ENCODE measurements at places on chromosomes 5 and 9.

DNA sequence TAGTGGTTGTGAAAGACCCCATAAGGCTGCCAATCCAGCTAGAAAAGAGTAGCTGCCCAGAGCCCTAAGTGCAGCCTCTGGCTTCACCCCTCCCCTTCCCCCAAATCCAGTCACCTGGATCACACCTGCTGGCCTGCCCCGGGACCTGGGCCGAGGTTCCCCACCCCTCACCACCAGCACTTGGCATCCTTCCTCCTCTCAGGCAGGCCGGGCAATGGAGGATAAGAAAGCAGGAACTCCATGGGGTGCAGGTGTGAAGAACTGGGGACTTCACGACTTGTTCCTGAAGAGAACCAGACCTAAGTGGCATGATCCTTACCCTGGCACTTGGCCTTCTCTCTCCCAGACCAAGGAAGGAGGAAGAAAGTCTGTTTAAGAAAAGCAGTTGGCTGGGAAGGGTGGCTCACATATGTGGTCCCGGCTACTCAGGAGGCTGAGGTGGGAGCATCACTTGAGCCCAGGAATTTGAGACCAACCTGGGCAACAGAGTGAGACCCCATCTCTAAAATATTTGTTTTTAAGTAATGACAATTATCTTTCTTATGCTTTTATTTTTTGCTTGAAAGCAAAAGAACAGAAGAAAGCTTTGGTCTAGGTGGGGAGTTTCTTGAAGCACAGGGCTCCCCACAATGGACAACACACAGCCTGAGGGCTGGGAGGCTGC is 131.1 kb downstream of the PAX5 start:
- no peak for DNase-seq

DNA sequence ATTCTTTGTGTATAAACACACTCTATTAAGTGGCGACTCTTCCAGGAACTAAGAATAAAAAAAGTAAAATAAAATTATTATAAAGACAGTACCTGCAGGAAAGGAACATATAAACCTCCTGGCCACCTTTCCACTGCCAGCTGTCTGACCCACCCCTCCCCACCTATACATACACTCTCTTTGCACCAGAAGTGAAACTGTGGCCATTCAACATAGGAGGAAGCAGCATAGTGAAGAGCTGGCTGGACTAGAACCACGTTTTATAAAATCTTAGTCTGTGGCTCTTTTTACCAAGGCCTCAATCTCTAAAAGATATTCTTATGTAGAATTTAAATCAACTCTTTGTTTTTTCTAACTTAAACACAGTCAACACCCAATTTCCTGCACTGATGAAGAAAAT is 289.6 kb downstream of the GABRB2 start:
- DNase-seq: no peak

GRCh38 chr5:160434022-160434531 is 12.4 kb downstream of the PTTG1 start:
- DNase-seq: no peak

DNA sequence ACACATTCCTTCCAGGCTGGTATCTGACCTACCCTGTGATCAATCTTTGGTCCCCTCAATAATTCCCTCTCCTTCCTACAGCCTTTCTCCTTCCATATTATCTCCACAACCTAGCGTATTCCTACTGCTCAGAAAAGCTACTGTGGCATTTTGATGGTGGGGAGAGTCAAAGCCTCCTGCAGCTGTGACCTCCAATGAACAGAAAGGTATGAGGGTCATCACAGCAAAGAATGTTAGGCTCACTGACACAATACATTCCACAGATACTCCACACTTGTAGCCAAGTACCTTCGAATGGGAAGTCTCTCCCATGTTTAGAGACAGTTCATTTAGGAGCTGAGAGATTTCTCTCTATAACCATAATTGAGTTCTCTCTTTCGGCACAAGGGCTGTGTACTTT is 5.9 kb downstream of the FBN2 start:
- DNase-seq: no peak

DNA sequence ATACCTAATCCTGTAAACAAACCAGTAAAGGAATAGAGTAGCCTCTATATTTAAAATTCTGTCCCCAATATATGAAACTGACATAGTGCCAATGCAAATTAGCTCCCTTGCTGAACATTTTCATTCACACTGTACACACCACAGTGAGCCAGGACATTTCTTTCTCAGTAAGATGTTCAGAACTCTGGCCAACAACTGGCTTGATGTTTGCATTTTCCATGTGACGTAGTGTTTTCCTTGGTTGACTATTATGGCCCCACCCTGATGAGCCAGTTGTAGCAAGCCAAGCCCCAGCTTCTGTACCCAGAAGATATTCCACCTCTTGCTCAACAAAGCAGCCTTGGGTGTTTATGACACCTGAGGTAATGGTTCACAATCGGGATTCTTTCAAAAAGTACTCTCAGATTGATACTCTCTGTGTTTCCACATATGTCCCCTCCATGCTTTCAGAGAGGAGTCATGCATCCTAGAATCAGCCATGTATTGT is 17.7 kb upstream of the ANXA1 start:
- DNase-seq: no peak

- DNase-seq: no peak
Measured at GRCh38 chr9:35079041-35079425, 709 bp downstream of the FANCG start.

DNA sequence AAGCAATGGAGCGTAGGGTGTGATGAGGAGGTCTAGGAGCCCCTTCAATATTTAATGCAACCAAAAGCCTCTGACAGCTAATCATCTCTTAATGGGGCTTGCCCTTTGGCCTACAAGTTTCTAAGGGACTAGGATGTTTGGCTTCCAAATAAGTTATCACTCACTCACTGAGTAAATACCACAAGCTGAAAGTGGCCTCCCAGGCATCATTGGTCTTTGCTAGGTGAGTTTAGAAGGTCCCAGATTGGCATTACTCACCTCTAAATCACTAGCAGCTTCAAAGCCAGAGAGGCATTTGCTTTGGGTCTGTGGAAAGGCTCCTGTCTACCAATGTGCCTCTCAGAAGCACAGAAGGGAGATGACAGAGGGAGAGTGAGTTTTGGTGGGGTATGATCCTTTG is 344.2 kb downstream of the NTRK2 start:
- DNase-seq: no peak

GRCh38 chr9:70046274-70047070 is 2.8 kb downstream of the MAMDC2 start:
- DNase-seq: no peak

DNA sequence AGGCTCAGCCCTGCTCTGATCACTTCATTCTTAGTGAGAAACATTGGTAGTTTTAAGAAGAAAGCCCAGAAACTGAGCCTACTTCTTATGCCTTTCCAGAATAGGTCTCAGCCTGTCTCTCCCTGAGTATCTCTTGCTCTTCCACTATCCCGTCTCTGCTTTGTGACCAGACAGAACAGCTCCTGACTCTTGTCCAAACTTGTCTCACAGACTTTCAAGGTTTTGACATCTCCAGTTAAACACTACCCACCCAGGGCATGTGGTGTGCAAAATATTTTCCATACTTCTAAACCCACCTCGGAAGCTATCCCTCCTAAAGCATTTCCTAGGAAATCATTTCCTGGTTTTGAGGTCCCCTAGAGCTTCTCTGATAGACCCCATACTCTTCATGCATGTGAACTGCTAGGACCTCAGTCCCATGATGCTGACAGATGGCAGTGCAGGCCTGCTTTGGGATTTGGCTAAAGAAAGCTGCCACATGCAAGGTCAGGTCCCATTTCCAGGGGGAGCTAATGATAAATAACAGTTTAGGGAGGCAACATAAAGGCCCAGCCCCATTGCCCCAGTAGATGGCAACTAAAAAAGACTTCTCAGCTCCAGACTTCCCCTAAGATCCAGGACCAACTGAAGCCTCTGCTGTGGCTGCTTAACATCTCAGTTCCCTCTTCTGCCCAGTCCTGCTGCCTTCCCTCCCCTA is 211.5 kb downstream of the MED10 start:
- no peak for DNase-seq

GRCh38 chr5:122775550-122776542 is 966 bp downstream of the SNX2 start:
- DNase-seq: peak; percentile 18

GRCh38 chr5:69105996-69106906 is 12.4 kb downstream of the SLC30A5 start:
- DNase-seq: no peak

- no peak for DNase-seq
Measured at GRCh38 chr9:109923806-109924205, 143.8 kb downstream of the PALM2AKAP2 start.

DNA sequence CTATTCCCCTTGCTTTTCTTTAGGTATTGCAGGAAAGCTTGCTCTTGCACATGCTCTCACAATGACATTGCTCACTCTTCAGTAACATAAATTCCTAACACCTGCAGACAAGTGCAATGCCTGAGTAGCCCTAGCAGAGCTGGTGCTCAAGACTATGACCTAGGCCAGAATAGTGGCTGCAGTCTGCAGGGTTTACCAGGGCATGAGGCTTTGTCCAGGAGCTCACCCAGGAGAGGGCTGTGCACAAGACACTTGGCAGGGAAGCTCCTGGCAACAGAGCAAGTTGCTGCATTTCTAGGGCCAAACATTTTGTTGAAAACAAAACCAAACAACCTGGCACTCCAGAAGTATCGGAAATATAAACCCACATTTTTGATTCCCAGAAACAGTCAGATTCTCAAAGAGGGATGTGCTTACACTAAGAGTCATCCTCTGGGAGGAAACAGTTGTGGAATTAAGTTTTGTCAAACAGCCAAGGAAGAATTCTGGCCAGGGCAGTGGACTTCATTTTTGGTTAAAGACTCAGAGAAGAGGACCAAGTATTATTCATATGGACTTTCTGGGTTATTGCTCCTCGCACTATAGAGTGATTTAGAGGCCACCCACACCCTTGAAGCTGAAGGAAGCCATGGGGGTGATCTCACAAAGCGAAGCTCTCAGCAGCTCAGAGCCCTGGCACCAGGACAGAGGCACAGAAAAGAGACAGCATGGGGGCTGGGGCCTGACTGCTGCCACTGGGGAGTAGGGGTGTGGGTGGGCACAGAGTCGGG is 44.9 kb downstream of the MACROH2A1 start:
- peak; percentile 90 for DNase-seq

DNA sequence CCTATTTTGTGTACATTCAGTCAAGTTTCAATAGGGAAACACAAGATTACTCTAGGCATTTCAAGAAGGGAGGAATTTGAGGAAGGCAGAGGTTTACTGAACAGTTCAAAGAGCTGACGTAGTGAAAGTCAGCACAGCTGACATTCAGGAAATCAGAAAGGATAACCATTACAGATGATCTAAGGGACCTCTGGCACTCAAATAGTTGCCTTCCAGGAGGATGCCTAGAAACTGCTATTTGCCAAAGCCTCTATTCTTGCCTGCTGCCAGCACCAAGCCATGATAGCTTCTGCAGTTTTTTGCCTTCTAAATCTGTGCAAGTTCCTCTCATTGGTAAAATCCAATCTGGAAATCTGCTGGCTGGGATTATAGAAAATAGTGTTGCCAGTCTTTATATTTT is 373.1 kb downstream of the CSNK1G3 start:
- no peak for DNase-seq

GRCh38 chr9:107784235-107784958 is 294.8 kb upstream of the KLF4 start:
- peak; percentile 95 for DNase-seq

GRCh38 chr9:27599870-27600238 is 26.6 kb upstream of the C9orf72 start:
- DNase-seq: no peak

- no peak for DNase-seq
Measured at GRCh38 chr5:435156-435790, 7.7 kb upstream of the EXOC3 start.

GRCh38 chr5:145666591-145666990 is 168.6 kb downstream of the PRELID2 start:
- DNase-seq: no peak

DNA sequence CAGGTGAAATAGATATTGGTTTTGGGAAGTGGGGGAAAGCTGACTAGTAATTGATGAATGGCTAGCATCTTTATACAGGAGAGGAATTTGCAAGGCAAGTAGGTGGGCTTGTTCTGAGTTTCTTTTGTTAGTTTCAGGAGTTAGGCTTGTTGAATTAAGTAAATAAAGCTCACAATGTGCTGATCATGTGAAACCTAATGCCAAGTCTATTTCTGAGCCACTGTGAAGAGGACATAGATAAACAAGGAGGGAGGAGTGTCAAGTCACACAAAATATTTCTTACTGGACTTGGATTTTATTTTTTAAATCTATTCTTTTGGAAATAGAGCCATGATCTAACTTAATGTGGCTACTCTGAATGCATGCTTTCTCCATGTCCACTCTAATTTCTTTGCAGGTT is 19.9 kb downstream of the GDA start:
- no peak for DNase-seq

- no peak for DNase-seq
Measured at GRCh38 chr5:80864706-80865435, 95.3 kb upstream of the RASGRF2 start.

DNA sequence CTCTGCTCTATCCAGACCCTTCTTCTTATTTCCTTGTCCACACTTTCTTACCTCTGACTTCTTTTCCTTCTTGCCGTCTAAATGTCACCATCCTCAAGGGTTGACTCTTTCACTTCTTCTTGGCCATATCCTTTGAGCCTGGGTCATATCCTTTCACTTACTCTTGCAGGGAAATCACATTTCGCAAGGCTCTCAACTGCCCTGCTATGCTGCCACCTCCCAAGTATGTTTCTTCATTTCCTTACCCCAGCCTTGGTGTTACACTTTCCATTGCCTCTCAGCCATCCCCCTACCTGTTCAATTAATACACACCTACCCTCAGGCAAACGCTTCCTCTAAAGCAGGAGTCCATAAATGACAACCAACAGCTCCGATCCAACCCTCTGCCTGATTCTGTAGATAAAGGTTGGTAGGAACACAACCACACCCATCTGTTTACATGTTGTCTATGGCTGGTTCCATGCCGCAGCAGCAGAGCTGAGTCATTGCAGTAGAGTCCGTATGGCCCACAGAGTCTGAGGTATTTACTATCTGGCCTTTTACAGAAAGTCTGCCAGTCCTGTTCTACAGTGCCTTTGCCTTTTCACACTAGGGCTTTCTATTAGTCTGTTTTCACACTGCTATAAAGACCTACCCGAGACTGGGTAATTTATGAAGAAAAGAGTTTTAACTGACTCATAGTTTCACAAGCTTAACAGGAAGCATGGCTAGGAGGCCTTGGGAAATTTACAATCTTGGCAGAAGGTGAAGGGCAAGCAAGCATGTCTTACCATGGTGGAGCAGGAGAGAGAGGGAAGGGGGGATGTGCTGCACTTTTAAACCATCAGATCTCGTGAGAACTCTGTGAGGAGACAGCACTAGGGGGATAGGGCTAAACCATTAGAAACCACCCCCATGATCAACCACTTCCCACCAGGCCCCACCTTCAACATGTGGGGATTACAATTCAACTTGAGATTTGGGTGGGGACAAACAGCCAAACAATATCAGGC is 97.9 kb downstream of the SV2C start:
- no peak for DNase-seq

GRCh38 chr9:118059484-118060278 is 355.5 kb downstream of the TLR4 start:
- DNase-seq: no peak

GRCh38 chr5:76062502-76063041 is 20.6 kb upstream of the SV2C start:
- DNase-seq: no peak

GRCh38 chr5:72167804-72168203 is 60.5 kb downstream of the MAP1B start:
- no peak for DNase-seq

- DNase-seq: no peak
Measured at GRCh38 chr5:124365361-124365801, 381.1 kb downstream of the ZNF608 start.

- no peak for DNase-seq
Measured at GRCh38 chr5:123482258-123482657, 29.7 kb upstream of the CSNK1G3 start.

- peak; percentile 68 for DNase-seq
Measured at GRCh38 chr5:42993516-42994245, 46.4 kb downstream of the ANXA2R start.

GRCh38 chr5:58477760-58478376 is 13.4 kb upstream of the GAPT start:
- DNase-seq: no peak

Data from HCEC 1CT (cell line).